ENCODE measurements at places on chromosomes 2 and 18. TPM values are rescaled to one million over a fixed set of nuclear protein-coding genes. Genes with fewer than 3 reads are reported as not detected.

TUBA4B gene
- not detected for polyA plus RNA-seq

PPP1R1C gene
- 0.28 TPM for polyA plus RNA-seq

SNORC gene
- polyA plus RNA-seq, result 0.34 TPM

MC5R gene
- not detected for polyA plus RNA-seq

NXPH2 gene
- polyA plus RNA-seq, result not detected

ALLC gene
- polyA plus RNA-seq, result not detected

IL18R1 gene
- 5.9 TPM for polyA plus RNA-seq

VWC2L gene
- not detected for polyA plus RNA-seq

TBR1 gene
- polyA plus RNA-seq, result 0.11 TPM

DLX2 gene
- polyA plus RNA-seq, result not detected

ECEL1 gene
- polyA plus RNA-seq, result 0.68 TPM

ABCG5 gene
- 0.03 TPM for polyA plus RNA-seq

XDH gene
- 0.10 TPM for polyA plus RNA-seq

TMEM200C gene
- 0.01 TPM for polyA plus RNA-seq

CSRNP3 gene
- 0.45 TPM for polyA plus RNA-seq

ADAM23 gene
- 1.0 TPM for polyA plus RNA-seq

RTP5 gene
- not detected for polyA plus RNA-seq

IL1F10 gene
- not detected for polyA plus RNA-seq

PAX3 gene
- not detected for polyA plus RNA-seq

NCKAP5 gene
- 0.30 TPM for polyA plus RNA-seq

All from adipose tissue (tissue), 3 donors.